Astrocyte (in vitro differentiated cells and primary cell): ENCODE measurements at places on chromosomes 3 and 15. TPM values are rescaled to one million over a fixed set of nuclear protein-coding genes. Genes with fewer than 3 reads are reported as not detected.

- peak; percentile 61 for DNase-seq
Observed at GRCh38 chr3:100650651-100651619, 41.5 kb downstream of the ADGRG7 start.

DNA sequence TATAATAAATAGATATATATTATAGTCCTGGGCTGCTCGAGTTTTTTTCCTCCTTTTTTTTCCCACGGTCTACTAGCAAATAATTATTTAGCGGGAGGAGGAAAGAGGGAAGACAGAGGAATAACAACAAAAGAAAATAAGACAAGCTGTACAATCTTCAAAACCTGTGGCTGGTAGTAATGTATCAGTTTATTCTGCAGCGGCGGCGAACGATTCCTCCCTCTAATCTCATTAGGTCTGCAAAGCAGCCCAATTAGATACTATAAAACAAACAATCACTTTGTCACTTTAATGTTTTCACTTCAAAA, 390 bp upstream of the TLE3 start:
- DNase-seq = no peak

- DNase-seq = peak; percentile 65
Observed at GRCh38 chr15:67188551-67189218, 65.8 kb downstream of the AAGAB start.

The CYP1A2 gene
- total RNA-seq = not detected in 2 replicates

The ARNT2 gene
- 2.7 and 3.5 TPM in 2 replicates for total RNA-seq

GRCh38 chr3:152374262-152374990, 105.7 kb downstream of the MBNL1 start:
- DNase-seq = no peak

The GOLGA8T gene
- 0.32 TPM in 1 of 2 replicates, not detected in the other for total RNA-seq

The PTH1R gene
- 4.4 and 5.2 TPM in 2 replicates for total RNA-seq

The ROPN1B gene
- total RNA-seq = not detected in 2 replicates

The MYO1E gene
- total RNA-seq = 227 and 244 TPM in 2 replicates

The LRRC49 gene
- total RNA-seq = 4.7 and 6.8 TPM in 2 replicates

The SLC22A13 gene
- total RNA-seq = 0.72 and 1.8 TPM in 2 replicates

- DNase-seq = no peak
Observed at GRCh38 chr3:43211681-43212080, 74.7 kb upstream of the SNRK start.

DNA sequence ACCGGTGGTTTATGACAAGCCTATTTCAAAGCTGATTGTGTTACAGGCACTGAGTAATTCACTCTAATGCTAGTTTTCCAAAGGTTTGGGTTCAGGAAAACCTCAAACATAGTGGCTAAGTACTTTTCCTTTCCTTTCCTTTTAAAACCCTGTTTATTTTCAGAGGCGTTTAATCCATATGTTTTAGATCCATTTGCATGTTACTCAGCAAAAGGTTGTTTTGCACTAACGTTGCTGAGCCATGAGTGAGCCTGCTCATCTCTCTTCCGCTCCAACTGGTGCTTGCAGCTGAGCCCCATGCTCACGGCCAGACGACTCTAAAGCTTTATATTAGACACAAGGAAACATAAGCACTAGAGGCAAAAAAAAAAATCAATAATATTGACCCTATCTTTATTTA, 9.4 kb downstream of the CEMIP start:
- DNase-seq = peak; percentile 14

- no peak for DNase-seq
Observed at GRCh38 chr15:58330741-58331559, 100.8 kb upstream of the LIPC start.
